Dermis microvascular lymphatic vessel endothelial cell (primary cell): ENCODE measurements at places on chromosomes 3 and 15.

DNA sequence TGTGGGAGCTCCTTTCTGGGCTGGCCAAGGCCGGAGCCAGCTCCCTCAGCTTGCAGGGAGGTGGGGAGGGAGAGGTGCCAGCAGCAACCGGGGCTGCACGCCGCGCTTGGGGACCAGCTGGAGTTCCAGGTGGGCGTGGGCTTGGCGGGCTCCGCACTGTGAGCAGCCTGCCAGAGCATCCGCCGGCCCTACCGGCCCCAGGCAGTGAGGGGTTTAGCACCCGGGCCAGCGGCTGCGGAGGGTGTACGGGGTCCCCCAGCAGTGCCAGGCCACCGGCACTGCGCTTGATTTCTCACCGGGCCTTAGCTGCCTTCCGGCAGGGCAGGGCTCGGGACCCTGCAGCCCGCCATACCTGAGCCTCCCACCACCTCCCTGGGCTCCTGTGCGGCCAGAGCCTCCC is 651.0 kb upstream of the ARPP21 start:
- no peak for DNase-seq

DNA sequence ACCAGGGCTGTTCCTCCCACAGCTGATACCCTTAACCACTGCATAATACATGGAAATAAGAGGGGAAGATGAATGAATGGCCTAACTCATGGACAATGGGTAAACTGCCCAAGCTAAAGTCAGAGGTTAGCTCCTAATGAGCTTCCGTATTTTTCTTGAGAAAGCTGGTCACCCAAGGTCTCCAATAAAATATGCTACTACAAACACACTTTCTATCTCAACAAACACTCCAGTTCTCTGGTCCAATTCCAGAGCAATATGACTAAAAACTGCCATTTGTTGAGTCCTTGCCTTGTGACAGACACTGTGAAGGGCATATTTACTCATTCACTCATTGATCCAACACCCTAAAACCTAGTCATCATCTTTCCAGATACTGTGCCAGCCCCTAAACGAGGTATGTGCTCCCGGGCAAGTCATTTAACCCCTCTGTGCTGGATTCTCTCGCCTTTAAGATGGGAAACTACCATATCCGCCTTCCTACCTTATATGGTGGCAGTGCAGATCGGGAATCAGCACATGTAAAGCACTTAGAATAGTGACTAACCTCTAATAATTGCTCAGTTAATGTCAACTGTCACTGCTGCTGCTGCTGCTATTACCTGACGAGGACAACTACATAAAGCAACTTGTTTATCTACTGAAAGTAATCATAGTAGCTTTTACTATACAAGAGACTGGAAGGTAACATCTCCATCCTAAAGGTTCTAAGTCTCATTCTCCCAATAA is 89.1 kb downstream of the XXYLT1 start:
- no peak for DNase-seq

DNA sequence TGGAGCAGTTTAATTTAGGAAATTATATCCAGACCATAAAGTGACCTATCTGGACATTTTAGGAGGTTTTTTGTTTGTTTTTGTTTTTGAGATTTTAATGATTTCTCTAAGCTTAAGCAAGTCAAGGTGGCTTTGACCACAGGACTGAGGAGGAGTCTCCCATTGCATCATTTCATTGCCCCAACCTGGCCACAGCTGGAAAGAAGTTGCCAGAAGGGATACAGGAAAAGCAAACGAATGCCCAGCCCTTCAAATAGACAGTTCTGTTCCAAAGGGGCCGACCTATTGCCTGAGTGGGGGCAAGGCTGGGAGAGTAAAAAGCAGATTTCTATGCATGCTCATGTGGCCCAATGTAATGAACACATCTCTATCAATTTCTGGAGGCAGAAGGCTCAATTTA is 12.0 kb upstream of the ONECUT1 start:
- no peak for DNase-seq

DNA sequence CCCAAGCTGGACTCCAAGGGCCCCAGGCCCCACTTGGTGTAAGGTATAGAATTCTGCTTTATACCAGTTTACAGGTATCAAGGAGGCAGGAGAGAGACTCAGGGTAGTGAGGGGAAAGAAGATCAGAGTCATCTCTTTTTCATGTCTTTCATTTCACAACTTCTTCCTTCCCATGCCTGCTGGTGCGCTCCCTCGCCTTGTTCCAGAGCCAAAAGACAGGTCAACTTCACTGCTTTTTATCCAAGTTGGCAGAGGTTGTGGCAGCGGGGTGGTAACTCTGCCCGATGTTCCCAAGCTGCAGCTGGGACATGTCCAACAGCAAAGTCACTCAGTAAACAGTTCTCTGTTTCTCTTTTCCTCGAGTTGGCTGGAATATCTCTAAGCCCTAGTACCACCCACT is 86.3 kb upstream of the TCF12 start:
- peak; percentile 5 for DNase-seq

- DNase-seq = no peak
Measured at GRCh38 chr15:63338170-63338569, 43.5 kb downstream of the CA12 start.

GRCh38 chr15:85792912-85793590 is 1.7 kb downstream of the KLHL25 start:
- DNase-seq = no peak

GRCh38 chr3:95731753-95732152 is 1082.6 kb upstream of the EPHA6 start:
- no peak for DNase-seq

GRCh38 chr3:196192524-196193051 is 18.6 kb downstream of the ZDHHC19 start:
- DNase-seq = no peak

- no peak for DNase-seq
Measured at GRCh38 chr3:142925140-142925539, 36.3 kb upstream of the PCOLCE2 start.

DNA sequence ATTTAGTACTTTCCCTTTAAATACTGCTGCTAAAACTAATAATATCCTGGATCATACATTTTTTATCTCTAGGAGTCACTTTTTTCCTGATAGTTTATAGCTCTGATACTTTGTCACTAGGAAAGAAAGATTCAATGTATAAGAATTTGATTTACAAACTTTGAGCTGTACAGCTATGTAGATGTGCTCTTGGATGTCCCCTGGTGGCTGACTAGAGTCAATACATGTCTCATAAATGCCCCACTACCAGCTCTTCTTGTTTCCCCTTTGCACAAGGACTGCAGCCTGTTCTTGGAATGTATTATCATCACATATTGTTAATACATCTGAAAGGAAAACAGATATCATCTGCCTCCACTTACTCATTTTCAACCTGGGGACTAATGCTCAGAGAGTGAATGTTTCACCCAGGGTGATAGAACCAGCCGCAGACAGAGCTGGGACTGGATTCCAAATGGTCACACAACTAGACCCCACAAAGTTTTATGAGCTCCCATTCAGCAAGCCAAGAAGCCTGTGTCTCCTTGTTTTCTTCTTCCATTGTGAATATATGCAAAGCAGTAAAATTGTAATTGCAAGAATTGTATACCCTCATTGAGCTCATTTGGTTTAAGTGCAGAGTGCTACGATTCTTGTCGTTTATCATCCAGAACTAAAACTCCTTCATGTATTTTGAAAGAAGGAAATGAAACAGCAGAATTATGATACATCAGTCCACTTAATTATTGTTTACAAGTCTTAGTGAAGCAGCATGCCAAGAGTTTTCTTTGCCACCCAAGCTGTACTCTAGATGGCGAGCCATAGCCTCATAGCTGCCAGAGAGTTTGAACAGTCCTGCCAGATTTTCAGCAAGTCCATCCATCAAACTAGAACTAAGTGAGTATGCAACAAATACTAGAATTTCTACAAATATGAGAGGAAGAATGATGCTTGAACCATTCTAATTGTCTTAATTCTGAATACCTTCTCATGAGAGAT is 261.6 kb upstream of the LMCD1 start:
- peak; percentile 54 for DNase-seq

- peak; percentile 55 for DNase-seq
Measured at GRCh38 chr15:49620199-49620598, 419 bp downstream of the FAM227B start.

DNA sequence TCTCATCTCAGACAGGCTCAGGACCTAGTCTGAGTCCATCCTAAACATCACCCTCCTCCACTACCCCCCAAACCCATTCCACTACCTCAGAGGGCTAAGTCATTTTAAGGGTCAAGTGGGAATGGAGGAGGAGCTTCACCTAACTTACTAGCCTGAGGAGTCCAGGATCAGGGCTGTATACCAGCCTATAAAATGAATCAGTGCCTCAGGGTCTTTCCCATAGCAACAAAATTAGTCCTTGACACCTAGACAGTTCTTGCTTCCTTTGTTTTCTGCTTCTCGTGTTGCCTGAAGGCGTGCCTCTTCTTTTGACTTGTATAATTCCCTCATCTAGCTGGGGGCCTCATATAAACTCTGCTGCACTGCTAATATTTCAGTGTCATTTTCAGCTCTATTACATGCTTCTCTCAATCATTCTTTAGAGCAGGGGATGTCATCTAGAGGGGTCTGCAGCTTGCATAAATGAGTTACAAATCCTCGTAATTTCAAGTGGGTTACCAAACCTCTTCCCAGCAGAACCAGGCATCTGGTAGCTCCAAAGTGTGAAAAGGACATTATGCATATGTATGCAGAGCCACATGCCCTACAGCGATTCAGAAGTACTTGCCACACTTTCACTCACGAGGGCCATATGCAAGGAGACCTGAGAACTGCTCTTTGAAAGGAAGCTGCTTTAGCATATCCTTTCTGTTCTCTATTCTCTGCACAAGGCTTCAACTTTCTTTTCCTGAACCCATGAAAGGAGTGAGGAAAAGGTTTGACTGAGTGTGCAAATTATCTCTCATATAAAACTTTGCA is 311.7 kb upstream of the SEMA6D start:
- DNase-seq = no peak
